ENCODE measurements at places on chromosomes 11 and 22. TPM values are rescaled to one million over a fixed set of nuclear protein-coding genes. Genes with fewer than 3 reads are reported as not detected.

Gene CFAP68
- 21.4 TPM for total RNA-seq

Gene OR4D5
- total RNA-seq: not detected

Gene CREBZF
- total RNA-seq: 44.2 TPM

Gene SCGB1D2
- total RNA-seq: not detected

Gene NAALAD2
- 4.1 TPM for total RNA-seq

DNA sequence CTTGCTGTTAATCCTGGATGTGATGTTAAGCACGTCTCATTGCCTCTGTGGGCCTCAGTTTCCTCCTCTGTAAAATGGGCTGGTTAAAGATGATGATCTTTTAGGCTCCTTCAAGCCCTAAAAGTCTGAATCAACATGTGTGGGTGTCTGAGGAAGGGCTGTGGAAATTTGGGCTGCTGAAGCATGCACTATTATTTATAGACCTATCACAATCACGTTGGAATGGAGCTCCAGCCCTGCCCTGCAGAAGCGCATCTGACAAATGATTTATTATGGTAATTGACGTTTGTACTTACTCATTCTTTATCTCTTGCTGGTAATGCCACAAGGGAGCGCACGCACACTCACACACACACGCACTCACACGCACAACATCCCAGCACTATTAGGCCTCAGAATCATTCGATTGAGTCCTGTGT, 20.4 kb downstream of the P2RX3 start:
- no peaks in the 10 kb centered on the region for H3K36me3 ChIP-seq
- no peak for DNase-seq
- H3K27ac ChIP-seq: no peak overlapping the region
- no peak overlapping the region for H3K4me3 ChIP-seq
- H3K27me3 ChIP-seq: no peaks in the 10 kb centered on the region

DNA sequence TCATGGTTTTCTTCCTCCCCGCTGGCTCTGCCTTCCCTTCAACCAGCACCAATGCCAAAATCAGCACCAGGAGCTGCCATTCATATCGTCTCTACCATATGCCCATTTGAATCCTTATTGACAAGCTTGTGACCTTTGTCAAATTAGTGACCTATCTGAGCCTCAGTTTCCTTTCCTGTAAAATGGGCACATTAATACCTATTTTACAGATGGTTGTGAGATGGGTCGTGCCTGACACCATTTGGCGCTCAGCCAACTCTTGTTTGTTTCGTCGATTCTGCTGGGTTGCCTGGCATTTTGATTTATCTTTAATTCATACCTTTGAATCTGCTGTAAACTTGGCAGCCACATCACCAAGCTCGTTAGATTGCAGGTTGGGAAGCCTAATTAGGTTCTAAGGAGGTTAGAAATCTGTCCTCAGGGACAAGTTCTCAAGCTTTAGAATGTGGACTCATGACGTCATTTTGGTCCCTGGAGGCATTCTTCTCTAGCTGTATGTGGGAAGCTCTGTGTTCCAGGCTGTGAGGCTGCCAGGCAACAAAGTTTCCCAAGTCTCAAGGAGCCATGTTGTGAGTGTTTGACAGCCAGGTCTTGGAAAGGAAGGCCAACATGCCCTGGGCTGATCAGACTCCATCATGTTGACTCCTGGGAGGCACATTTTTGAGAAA, 61.0 kb downstream of the RPS6KA4 start:
- no peaks in the 10 kb centered on the region for H3K27me3 ChIP-seq
- H3K27ac ChIP-seq: no peak overlapping the region
- DNase-seq: no peak

DNA sequence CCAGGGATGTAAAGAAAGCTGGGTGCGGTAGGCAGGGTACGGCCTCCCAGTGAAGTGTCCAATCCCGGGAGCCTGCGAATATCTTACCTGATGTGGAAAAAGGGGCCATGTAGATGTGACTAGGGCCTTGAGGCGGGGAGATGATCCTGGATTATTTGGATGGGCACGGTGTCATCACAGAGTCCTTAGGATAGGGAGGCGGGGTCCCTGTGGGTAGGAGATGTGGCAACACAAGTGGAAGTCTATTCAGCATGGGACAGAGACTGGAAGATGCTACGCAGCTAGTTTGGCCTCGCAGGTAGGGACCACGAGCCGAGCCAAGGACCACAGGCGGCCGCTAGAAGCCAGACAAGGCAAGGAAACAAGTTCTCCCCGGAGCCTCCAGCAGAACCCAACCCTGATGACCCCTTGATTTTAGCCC, 46.4 kb upstream of the SHANK2 start:
- no peaks in the 10 kb centered on the region for H3K4me1 ChIP-seq
- no peak overlapping the region for H3K27ac ChIP-seq
- no peaks in the 10 kb centered on the region for H3K27me3 ChIP-seq
- no peak for DNase-seq
- no peak overlapping the region for H3K4me3 ChIP-seq

DNA sequence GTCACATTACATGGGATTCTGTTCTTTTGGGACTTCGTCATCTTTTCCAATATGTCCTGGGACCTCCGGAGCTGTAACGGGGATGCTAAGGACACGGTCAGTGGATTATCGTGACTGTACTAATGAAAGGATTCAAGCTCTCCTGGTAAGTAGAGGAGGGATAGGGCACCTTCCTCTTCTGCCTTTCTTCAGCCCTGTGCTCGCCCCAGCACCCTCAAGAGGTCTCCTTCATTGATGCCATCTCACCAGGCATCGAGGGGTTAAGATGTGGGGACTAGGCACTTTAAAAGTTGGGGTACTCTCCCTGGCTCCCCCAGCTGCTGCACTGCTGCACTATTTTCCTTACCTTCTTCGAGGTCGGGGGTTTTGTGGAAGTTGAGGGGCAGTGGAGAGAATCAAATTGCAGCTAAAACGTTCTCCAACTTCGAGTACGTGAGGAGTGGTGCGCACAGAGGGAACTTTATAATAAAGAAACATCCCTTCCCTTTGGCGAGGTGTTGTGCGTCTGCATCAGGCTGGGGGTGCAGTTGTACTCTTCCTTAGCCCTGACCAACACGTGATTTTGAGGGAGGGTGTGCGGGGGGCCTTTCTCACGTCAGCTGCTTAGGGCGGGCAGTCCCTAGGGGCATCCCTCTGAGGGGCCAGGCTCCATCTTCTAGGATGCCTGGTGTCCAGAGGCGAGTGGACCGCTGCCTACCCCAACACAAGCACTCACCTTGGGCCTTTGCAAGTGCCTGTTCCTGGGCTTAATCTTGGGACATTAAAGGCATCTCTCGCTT, 96.1 kb downstream of the GRAMD1B start:
- H3K27ac ChIP-seq: no peak overlapping the region
- H3K36me3 ChIP-seq: no peaks in the 10 kb centered on the region
- H3K4me1 ChIP-seq: peaks cover 28% of the 10 kb centered on the region
- no peaks in the 10 kb centered on the region for H3K27me3 ChIP-seq

GRCh38 chr11:75276686-75277085, 36.1 kb downstream of the TPBGL start:
- H3K27ac ChIP-seq: no peak overlapping the region
- no peaks in the 10 kb centered on the region for H3K27me3 ChIP-seq
- no peaks in the 10 kb centered on the region for H3K4me1 ChIP-seq
- H3K4me3 ChIP-seq: no peak overlapping the region

DNA sequence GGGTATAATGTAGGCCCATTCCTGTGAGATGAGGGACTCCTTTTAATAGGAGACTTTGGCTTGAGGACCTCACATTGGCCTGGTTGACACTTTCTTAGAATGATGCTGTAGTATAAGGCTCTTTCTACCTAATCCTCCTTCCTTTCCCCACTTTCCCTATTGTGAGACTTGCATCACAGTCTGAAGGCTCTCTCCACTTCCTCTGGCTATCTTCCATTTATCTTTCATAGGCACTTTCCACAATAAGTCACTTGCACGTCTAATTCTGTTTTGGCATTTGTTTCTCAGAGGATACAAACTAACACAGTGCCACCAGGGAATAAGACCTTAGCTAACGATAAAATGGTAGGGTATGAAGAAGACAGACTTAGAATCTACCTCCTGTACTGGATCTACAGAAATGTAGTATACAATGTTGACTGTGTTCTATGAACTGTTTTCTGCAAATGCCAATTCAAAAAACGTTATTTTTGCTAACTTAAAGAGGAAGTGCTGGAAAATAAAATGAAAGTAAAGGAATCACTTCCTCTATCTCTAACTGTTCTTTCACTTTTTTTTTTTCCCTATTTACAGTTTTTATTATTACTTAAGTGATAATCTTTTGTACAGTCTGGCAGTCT, 17.9 kb upstream of the PDE3B start:
- no peaks in the 10 kb centered on the region for H3K4me1 ChIP-seq
- no peak for DNase-seq
- H3K27ac ChIP-seq: no peak overlapping the region

GRCh38 chr11:96134602-96135001, 208.4 kb downstream of the MAML2 start:
- no peaks in the 10 kb centered on the region for H3K27me3 ChIP-seq
- H3K4me3 ChIP-seq: no peak overlapping the region
- no peak overlapping the region for H3K27ac ChIP-seq

DNA sequence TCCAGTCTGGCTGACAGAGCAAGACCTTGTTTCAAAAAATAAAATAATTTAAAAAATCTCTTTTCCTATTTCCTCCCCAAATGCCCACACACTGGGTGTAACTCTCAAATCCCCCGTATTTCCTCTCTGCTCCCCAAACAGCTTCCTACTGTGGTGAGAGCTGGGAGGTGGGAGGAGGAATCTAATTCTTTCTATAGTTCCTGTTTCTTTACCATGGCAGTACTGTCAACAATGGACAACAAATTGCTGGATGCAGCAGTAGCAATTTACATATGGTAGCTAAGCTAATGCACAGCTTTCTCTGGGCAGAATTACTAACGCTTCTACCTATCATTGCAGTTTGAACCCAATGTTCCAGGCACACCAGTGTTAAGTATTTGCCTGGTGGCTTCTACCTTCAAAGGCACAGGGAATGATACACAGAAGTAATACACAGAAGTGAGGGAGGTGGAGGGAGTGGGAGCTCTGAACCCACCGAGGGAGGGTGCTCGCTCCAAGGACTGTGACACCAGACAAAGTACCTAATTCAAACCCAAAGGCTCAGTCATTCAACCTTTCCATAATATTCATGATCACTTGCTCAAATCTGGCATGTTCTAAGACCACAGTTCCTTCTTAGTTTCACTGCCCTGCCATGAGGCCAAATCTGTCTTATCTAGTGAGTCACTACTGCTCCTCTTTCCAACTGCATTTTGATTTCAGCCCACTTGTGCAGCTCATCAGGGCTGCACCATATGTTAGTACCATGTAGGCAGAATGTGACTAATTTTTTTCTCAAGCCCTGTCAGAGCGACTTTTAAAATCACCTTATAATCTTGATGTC, 37.9 kb downstream of the CELF1 start:
- H3K36me3 ChIP-seq: no peaks in the 10 kb centered on the region
- H3K4me3 ChIP-seq: no peak overlapping the region
- peaks cover 2% of the 10 kb centered on the region for H3K4me1 ChIP-seq
- H3K27ac ChIP-seq: 0 out of 2 replicates have a peak overlapping the region, but pooled peaks have one; percentile 40

GRCh38 chr11:106011481-106011880, 10.6 kb downstream of the MSANTD4 start:
- no peaks in the 10 kb centered on the region for H3K36me3 ChIP-seq
- peaks cover 4% of the 10 kb centered on the region for H3K4me1 ChIP-seq
- no peaks in the 10 kb centered on the region for H3K27me3 ChIP-seq
- H3K4me3 ChIP-seq: no peak overlapping the region
- H3K27ac ChIP-seq: no peak overlapping the region
- no peak for DNase-seq

DNA sequence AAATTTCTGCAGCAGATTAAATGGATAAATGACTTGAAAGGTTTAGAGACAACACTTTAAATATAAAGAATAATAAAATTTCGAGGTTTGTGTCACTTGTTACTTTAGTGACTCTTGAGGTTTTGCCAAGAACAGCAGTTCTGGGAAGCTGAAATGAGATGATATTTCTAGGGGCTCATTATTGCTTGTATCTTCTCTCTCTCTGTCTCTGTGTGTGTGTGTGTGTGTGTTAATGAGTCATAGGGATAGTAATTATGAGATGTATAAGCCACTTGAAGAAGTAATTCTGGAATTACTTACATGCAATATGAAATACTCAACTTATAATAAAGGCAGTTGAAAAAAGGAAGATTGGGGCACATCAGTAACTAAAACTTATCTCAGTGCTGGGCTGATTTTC, 9.6 kb upstream of the OR10G7 start:
- no peak overlapping the region for H3K27ac ChIP-seq
- H3K36me3 ChIP-seq: no peaks in the 10 kb centered on the region
- no peaks in the 10 kb centered on the region for H3K27me3 ChIP-seq
- no peaks in the 10 kb centered on the region for H3K4me1 ChIP-seq
- no peak overlapping the region for H3K4me3 ChIP-seq

DNA sequence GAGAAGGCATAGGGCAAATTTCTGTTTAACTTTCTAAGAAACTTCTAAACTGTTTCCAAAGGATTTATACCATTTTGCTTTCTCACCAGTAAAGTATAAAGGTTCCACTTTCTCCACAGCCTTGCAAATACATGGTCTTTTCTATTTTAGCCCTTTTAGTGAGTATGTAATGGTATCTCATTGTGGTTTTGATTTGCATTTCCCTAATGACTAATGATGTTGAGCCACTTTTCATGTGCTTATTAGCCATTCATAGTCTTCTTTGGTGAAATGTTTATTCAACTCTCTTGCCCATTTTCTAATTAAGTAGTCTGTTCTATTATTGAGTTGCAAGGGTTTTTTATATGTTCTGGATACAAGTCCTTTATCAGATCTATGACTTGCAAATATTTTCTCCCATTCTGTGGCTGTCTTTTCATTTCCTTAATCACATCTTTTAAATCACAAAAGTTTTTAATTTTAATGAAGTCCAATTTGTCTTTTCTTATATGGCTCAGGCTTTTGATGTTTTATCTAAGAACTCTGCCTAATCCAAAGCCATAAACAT, 83.8 kb upstream of the KCNQ1OT1 start:
- H3K4me3 ChIP-seq: no peak overlapping the region
- peaks cover 2% of the 10 kb centered on the region for H3K4me1 ChIP-seq
- no peak overlapping the region for H3K27ac ChIP-seq
- no peak for DNase-seq

DNA sequence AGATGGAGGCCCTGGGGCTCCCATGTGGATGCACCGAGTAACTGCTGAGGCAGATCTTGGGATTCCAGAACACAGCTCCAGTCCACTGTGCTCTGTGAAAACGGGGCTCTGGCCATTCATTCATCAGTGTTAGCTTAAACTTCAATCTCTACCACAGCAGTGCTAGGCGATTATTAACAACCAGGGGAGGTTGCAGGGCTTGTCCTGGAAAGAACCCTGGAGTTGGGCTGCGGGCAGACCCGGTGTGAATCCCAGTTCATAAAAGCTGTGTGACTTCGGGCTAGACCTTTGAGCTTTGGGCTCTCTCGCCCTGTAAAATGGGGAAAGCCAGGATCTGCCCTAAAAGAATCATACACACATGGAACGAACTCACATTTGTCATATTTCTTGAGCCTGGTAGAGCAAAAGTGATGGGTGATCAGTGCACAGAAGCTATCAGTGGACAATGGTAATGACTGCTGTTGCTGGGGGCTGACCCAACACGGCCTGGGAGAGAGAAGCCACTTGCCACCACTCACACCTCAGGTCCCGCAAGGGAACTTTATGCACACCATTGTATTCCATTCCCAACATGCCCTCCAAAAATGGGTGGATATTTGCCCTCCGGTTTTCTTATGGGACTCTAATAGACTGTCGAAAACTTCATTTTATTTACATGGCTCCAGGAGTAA, 15.6 kb upstream of the CRYBB3 start:
- H3K27me3 ChIP-seq: no peaks in the 10 kb centered on the region
- no peak overlapping the region for H3K27ac ChIP-seq
- no peaks in the 10 kb centered on the region for H3K4me1 ChIP-seq

All from H1 (cell line).